Erythroblast (primary cell): ENCODE measurements at places on chromosomes 6 and 20.

- no peak for DNase-seq
Observed at GRCh38 chr6:31875877-31876276, 2.9 kb downstream of the SLC44A4 start.

DNA sequence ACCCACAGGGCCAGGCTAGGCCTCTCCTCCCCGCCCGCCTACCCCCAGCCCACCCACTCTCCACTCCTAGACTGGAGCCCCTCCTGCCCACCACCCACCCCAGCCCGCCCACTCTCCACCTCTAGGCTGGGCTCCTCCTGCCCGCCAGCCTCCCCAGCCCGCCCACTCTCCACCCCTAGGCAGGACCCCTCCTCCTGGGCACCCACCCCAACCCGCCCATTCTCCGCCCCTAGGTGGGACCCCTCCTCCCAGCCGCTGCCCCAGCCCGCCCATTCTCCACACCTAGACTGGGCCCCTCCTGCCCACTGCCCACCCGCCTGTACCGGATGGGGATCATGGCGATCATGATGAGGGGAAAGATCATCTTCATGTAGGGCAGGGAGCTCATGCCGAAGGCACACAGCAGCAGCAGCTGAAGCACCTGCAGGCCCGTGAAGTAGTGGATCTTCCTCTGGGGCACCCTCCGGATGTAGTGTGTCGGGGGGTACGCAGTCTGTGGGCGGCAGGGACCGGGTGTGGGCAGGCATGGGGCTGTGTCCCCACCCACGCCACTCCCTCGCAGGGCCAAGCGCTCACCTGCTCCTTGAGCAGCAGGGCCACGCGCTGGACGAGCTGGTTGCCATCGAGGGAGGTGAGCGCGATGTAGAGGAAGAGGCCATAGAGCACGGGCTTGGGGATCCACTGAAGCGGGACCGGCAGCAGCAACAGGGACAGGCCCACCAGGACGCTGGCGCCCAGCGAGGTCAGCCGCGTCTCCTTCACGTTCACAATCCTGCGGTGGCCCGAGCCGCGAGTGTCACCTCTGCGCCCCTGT lies 10.8 kb downstream of the SLC4A11 start:
- no peak for DNase-seq

DNA sequence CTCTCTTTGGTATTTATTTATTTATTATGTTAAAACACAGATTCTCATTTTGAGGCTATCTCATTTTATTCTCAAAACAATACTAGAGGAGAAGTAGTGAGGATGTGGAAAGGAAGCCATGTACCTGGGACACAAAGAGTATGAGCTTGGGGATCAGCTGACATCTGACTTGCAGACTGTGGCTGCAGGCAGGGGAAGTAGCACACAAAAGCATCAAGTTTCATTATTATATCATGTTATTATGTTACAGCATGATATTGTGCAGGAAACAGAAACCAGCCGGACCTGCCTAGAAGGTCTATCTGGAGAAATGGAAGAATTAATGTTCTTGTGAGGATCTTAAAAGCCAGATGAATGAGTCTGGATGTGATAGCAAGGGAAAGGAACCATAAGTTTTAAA lies 248.2 kb downstream of the KHDC1L start:
- DNase-seq: no peak

DNA sequence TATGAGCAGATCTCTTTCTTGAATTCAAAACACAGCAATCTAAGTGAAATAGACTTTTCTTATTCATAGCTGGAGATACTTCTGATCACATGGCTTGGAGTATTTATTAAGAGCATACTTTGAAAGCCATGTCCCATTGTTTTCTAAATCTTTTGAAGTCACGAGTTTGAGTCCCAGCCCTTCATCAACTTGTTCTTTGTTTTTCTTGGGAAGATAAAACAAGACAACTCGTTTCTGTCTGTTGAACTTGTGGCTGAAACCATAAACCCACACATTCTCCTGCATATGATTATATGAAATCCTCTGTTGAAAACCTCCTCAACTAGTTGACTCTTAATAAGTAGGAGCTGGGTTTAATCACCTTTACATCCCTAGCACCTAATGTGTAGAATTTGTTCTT lies 3.3 kb downstream of the RNF144B start:
- DNase-seq: no peak

DNA sequence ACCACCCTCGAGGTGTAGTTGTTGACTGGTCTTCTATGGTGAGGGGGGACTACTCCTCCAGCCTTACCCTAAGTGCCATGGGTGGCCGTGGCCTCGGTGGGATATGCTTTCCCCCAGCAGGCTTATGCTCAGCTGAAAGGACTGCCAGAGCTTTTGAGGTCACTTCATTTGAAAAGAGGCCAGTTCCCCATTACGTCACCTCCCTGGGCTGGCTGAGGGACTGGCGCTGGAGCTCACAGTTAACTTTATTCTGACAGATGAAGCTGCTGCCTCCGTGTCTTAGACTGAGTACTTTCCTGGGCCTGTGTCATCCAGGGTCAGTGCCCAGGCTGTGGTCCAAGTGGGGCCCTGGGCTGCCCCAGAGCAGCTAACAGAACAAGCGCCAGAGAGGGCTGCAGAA lies 42.8 kb upstream of the PCMTD2 start:
- DNase-seq: no peak

GRCh38 chr6:52306972-52307870 lies 22.7 kb upstream of the MCM3 start:
- no peak for DNase-seq

DNA sequence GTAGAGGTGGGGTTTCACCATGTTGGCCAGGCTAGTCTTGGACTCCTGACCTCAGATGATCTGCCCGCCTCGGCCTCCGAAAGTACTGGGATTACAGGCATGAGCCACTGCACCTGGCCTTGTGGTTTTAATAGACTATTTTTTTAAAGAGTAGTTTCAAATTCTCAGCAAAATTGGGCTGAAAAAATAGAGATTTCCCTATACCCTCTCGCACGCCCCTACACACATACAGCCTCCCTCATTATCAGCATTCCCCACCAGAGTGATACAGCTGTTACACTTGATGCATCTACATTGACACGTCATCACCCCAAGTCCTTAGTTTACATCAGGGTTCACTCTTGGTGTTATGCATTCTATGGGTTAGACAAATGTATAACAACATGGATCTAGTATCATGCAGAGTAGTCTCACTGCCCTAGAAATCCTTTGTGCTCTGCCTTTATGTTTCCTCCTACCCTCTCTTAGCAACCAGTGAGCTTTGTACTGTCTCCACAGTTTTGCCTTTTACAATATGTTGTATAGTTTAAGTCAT lies 103.6 kb downstream of the CDYL start:
- peak; percentile 65 for DNase-seq

- DNase-seq: peak; percentile 50
Observed at GRCh38 chr6:71367756-71368155, 79.1 kb downstream of the OGFRL1 start.

DNA sequence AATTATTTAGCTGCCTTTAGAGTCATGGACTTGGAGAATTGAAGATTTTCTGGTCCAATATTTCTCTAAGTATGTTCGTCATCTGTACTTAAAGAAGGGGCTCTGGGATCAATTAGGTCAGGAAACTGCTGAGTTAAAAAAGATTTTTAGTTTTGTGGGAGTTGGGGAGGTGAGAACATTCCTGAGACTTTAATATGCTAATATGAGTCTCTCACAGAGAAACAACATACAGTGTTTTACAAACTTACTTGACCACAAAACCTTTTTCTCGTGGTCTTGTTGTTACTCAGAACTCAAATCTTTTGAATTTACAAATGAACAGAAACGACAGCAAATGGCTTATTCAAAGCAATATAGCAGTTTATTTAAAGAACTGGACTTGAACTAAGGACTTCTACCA lies 67.9 kb downstream of the LIN28B start:
- DNase-seq: no peak

DNA sequence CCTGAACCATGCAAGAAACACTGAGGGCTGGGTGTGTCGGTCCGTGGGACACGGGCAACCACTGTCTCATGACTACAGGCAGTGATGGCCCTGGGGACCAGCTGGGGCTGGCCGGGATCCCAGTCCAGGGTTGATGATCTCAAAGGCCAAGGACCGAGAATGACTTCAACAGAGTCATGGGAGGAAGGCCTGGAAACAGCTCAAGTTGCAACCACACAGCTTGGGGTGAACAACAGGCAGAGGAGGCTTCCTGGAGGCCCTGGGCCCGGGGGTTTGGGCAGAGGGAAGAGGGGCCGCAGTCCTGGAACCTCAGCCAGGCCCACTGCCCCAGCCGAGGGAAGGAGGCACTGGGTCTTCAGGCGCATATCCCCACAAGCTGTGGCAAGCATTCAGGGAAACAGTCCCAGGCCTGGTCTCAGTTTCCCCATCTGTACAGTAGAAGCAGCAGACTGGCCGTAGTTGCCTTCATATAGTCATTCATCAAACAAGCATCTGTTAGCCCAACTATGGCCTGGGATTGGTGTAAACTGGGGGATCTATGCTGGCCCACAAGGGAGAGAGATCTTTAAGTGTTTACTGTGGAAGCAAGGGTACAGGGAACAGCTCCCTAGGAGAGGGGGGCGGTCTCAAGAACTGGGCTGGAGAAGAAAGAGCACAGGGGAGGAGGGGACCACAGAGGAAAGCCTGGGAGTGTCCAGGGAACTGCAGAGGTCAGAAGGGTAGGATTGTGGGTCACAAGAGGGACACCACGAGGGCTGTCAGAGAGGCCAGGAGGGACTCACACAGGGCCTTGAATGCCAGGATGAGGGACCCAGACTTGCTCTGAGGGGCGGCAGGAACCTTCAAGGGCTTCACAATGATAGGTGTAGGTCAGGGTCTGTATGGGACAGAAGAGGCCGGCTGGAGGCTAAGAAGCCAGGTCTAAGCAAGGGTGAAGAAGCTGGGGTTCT lies 2.1 kb downstream of the MYL9 start:
- no peak for DNase-seq
